ENCODE measurements at places on chromosomes 11 and 22. TPM values are rescaled to one million over a fixed set of nuclear protein-coding genes. Genes with fewer than 3 reads are reported as not detected.

GRCh38 chr11:2159536-2160413, 1.2 kb downstream of the INS start:
- no peaks in the 10 kb centered on the region for H3K4me1 ChIP-seq
- no peak overlapping the region for H3K27ac ChIP-seq

DNA sequence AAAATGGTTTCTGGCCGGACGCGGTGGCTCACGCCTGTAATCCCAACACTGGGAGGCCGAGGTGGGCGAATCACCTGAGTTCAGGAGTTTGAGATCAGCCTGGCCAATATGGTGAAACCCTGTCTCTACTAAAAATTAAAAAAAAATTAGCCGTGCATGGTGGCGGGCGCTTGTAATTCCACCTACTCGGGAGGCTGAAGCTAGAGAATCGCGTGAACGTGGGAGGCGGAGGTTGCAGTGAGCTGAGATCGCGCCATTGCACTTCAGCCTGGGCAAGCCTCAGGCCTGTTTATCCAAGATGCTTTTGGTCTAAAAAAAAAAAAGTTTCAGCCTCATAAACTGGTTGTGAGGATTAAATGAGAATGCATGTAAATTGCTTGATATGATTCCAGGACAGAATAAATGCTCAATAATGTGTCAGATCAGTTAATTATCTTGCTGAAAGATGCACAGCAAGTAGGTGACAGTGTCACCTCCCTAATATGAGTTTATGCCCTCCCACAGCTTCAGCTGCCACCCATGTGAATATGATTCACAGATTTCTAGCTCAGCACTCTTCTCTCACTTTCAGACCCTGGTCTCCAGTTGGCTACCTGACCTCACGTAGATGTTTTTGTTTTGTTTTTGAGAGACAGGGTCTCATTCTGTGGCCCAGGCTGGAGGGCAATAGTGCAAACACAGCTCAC, 1.1 kb upstream of the ALG8 start:
- DNase-seq: peak; percentile 41
- H3K27me3 ChIP-seq: no peaks in the 10 kb centered on the region
- H3K4me3 ChIP-seq: peak overlapping the region; percentile 72

- peaks cover 8% of the 10 kb centered on the region for H3K4me1 ChIP-seq
- H3K4me3 ChIP-seq: no peak overlapping the region
- peaks cover 5% of the 10 kb centered on the region for H3K27me3 ChIP-seq
- H3K36me3 ChIP-seq: no peaks in the 10 kb centered on the region
- no peak for DNase-seq
Measured at GRCh38 chr11:87351676-87352075, 313.9 kb downstream of the TMEM135 start.

GRCh38 chr22:36395915-36396314, 8.1 kb upstream of the MYH9 start:
- H3K27me3 ChIP-seq: no peaks in the 10 kb centered on the region
- H3K27ac ChIP-seq: peak overlapping the region; percentile 21
- DNase-seq: no peak
- peaks cover 21% of the 10 kb centered on the region for H3K4me1 ChIP-seq

Gene SORL1
- total RNA-seq: 49.3 TPM

DNA sequence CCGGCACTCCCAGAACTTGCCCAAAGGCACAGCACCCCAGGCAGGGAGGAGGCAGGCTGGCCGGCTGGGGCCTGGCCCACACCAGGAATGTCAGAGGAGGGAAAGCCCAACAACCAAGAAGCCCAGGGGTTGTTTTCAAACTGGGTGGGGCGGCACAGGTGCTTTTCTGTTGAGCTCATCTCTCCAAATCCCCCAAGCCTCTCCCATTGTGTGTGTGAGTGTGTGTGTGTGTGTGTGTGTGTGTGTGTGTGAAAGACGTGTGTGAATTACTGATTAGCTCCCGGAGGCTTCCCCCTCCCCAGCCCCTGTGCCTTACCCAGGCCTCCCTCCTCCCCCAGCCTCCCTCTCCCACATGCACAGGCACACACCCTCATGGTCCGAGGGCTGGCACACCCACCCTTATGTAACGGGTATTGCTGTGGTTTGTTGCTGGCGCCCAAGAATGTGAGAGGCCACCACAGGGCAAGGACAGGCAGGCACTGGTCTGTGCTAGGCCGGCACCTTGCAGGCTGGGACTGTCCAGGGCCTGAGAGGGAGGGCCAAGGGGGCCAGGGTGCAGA, 15.9 kb downstream of the TRIM29 start:
- no peak overlapping the region for H3K27ac ChIP-seq
- H3K4me3 ChIP-seq: no peak overlapping the region
- no peaks in the 10 kb centered on the region for H3K4me1 ChIP-seq
- no peaks in the 10 kb centered on the region for H3K36me3 ChIP-seq
- DNase-seq: no peak

DNA sequence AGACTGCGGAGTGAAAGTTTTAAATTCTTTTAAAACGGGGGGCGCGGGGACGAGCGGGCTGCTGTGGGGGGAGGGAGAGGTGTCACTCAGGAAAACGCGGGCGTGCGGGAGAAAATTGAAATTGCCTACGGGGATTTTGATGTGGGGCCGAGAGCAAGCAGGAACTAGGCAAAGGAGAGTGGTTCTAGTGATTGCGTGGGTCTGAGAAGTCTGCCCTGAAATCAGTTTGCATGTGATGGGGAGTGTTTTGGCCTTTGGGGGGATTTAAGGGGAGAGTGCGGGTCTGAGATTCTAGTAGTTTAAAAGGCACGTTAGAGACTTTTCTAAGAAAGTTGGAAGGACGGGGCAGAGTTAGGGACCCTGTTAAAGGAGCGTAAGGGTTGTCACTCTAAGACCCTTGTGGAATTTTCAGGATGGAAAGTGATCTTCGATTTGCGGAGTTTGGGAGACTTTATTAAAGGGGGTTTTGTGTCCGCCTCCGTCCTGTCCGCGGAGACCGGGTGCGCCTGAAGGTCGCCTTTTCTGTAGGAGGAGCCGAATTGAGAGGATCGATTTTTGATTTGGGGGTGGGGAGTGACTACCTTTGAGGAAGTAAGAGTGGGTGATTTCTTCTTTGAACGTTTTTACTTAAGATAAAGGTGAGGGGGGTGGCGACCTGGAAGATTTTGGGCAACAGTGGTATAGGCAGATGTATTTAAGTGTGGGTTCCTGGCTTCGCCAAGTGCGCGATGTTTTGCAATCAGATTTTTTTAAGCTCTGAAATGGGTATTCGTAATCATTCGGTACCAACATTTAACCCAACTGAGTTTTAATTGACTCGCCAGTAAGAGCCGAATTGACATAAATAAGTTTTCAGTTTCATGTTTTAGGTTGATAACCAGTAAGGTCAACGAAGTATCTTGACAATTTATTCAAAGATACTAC, 1.1 kb downstream of the EED start:
- peaks cover 36% of the 10 kb centered on the region for H3K4me1 ChIP-seq
- H3K27me3 ChIP-seq: no peaks in the 10 kb centered on the region
- peaks cover 30% of the 10 kb centered on the region for H3K36me3 ChIP-seq

GRCh38 chr11:58316142-58316541, 42.7 kb downstream of the OR5B17 start:
- H3K36me3 ChIP-seq: no peaks in the 10 kb centered on the region
- peaks cover 4% of the 10 kb centered on the region for H3K27me3 ChIP-seq
- H3K4me1 ChIP-seq: no peaks in the 10 kb centered on the region
- H3K27ac ChIP-seq: no peak overlapping the region

Gene B3GAT1
- total RNA-seq: 0.22 TPM

DNA sequence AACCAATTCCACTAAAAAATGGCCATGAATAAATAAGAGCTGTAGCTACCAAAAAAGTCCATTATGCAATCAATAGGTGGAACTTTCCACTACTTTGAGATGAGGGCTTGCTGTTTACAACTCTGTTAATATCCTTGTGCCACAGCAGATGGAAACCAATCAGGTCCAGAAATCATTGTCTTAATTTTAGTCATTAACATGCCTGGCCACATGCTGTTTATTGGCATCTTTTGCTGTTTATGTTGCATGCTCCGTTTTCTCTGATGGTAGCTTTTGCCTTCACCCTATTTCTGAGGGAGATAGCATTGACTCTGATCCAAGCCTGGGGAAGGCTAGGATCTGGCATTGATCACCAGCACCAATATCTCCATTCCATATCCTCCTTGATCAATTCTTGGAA, 192.9 kb upstream of the SEZ6L start:
- DNase-seq: no peak
- no peaks in the 10 kb centered on the region for H3K4me1 ChIP-seq
- peaks cover 6% of the 10 kb centered on the region for H3K27me3 ChIP-seq
- no peak overlapping the region for H3K4me3 ChIP-seq
- H3K27ac ChIP-seq: no peak overlapping the region

Gene GUCY1A2
- total RNA-seq: not detected

- H3K27me3 ChIP-seq: no peaks in the 10 kb centered on the region
- DNase-seq: no peak
- H3K27ac ChIP-seq: no peak overlapping the region
- H3K4me1 ChIP-seq: peaks cover 4% of the 10 kb centered on the region
- H3K4me3 ChIP-seq: no peak overlapping the region
Measured at GRCh38 chr11:124930799-124931198, 5.0 kb downstream of the HEPACAM start.

- H3K4me3 ChIP-seq: no peak overlapping the region
- H3K36me3 ChIP-seq: peaks cover 4% of the 10 kb centered on the region
- no peaks in the 10 kb centered on the region for H3K27me3 ChIP-seq
- H3K27ac ChIP-seq: peak overlapping the region; percentile 6
- H3K4me1 ChIP-seq: peaks cover 79% of the 10 kb centered on the region
Measured at GRCh38 chr11:47506795-47507562, 46.0 kb downstream of the CELF1 start.

DNA sequence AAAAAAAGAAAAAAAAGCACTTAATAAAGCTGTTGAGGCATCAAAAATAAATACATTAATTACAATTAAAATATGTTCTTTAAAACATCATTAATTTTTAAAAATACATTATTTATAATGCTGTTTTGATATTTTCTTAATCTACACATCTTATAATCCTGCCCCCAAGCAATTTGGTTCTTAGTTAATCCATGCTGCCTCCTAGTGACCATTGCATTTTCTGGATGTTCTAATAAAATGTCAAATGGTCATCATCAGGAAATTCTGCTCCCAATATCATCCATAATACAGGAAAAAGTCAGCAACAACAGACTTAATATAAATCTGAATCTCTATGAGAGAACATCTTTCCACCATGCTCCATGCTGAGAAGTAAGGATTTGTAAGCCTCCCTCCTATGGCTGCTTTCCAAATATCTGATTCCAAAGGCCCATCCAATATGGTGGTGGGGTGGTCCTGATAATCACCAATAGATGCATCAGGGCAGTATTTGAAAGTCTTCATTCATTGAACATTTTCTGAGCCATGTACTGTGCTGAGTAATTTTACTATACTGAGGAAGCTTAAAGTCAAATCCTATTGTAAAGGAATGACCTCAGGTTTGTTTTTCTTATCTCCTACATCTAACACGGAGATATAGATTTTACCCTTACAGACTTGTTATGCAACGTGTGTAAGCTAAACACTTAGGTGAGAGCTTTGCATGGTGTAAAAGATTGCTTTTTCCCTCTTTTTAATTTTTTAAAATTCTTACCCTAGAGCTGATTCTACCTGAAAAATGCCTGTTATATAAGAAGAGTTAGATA, 124.7 kb upstream of the BMAL1 start:
- no peak overlapping the region for H3K4me3 ChIP-seq
- peaks cover 27% of the 10 kb centered on the region for H3K27me3 ChIP-seq
- DNase-seq: no peak

GRCh38 chr11:63997801-63998337, 11.6 kb downstream of the OTUB1 start:
- H3K27ac ChIP-seq: no peak overlapping the region
- peaks cover 7% of the 10 kb centered on the region for H3K4me1 ChIP-seq
- DNase-seq: no peak
- no peaks in the 10 kb centered on the region for H3K27me3 ChIP-seq
- peaks cover 26% of the 10 kb centered on the region for H3K36me3 ChIP-seq

DNA sequence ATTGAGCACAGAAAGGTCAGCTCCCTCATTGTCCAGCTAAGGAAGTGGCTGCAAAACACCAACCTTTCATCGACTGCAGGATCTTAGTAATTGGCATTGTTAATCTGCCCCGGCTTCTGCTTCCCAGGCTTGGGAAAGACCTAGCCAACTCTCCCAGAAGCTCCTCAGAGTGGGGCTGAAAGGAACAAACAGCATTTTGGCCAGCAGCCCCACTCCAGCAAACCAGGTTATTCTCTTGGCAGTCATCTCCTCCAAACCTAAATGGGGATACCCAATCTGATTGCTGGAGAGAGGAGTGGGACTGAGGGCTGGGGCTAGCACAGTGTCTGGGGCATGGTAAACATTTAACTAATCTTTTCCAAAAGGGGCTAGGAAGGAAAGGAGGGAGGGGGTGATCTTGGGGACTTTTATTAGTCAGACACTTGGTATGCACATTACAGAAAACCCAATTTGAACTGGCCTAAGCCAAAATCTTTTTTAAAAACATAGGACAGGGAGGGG, 294.4 kb downstream of the MN1 start:
- H3K4me1 ChIP-seq: no peaks in the 10 kb centered on the region
- H3K27me3 ChIP-seq: peaks cover 4% of the 10 kb centered on the region
- DNase-seq: no peak
- no peak overlapping the region for H3K27ac ChIP-seq
- H3K4me3 ChIP-seq: no peak overlapping the region
- H3K36me3 ChIP-seq: no peaks in the 10 kb centered on the region

- H3K27me3 ChIP-seq: no peaks in the 10 kb centered on the region
- H3K36me3 ChIP-seq: peaks cover 19% of the 10 kb centered on the region
- H3K27ac ChIP-seq: no peak overlapping the region
- no peak overlapping the region for H3K4me3 ChIP-seq
- DNase-seq: no peak
- H3K4me1 ChIP-seq: peaks cover 34% of the 10 kb centered on the region
Measured at GRCh38 chr11:68900835-68901381, 2.7 kb downstream of the MRPL21 start.

GRCh38 chr11:93838967-93839366, 11.5 kb downstream of the VSTM5 start:
- no peaks in the 10 kb centered on the region for H3K36me3 ChIP-seq
- DNase-seq: no peak
- H3K27ac ChIP-seq: no peak overlapping the region
- no peak overlapping the region for H3K4me3 ChIP-seq

Gene SAA4
- not detected for total RNA-seq

DNA sequence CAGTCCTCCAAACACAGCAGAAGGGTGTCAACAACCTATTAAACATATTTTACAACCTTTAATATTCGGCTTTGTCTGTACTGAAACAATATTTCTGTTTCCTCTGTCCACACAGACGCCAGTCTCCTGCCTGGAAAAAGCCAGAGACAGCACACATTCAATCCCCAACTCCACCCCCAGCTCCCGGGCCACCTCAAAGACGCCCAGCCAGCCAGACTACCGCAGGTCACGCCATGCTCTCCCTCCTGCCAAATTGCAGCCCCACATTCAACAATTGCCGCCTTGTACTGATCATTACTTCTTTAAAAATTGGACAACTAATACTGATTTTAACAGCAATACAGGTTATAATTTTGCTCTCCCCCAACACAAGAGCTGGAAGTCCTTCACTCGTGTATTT, 1.2 kb downstream of the SERGEF start:
- peak overlapping the region; percentile 93 for H3K4me3 ChIP-seq
- no peak for DNase-seq
- peaks cover 40% of the 10 kb centered on the region for H3K4me1 ChIP-seq
- no peaks in the 10 kb centered on the region for H3K27me3 ChIP-seq
- H3K27ac ChIP-seq: peak overlapping the region; percentile 80

All from activated CD4-positive, alpha-beta memory T cell treated with anti-CD3 and anti-CD28 coated beads for 36 hours (primary cell).